Stimulated activated CD8-positive, alpha-beta memory T cell treated with anti-CD3 and anti-CD28 coated beads, Interleukin-15, amount 100 ng/mL, for 24 hours (primary cell): ENCODE measurements at places on chromosomes 12 and 14.

DNA sequence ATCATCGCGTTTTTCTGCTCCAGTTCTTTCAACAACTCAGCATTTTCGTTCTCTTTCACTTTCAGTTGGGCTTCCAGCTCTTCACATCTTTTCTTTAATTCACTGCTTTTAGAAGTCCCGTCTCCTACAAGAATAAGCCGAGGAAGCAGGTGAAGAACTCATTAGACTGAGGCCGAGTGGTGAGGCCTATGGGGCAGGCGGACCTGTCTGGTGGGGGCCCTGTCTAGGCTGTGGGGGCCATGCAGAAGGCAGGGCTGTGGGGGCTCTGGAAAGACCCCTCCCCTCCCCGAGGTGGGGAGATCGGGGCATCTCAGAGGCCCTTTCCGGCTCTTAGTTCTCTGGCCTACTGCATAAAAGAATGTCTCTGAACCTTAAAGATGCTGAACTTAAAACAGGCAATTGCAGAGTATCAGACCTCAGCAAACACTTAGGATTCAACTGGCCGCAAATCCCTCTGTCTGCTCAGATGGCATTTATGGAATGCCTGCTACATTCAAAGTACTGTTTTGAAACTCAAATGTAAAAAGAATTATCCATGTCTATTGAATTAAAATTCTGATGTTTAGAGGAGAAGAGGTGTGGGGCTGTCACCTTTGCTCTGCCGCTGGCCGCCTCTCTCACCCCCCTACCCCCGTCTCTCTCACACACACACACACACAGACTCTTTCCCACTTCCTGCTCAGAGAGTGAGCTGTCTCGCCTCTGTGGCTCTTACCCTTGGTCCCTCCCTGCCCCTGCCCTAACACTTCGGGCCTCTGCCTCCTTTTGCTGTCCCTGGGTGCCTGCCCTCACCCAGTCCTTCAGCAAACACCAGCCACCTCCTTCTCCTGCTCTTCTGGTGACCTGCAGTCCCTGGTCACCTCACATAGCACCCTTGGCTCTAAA lies 34.7 kb downstream of the CCDC92 start:
- DNase-seq: no peak

DNA sequence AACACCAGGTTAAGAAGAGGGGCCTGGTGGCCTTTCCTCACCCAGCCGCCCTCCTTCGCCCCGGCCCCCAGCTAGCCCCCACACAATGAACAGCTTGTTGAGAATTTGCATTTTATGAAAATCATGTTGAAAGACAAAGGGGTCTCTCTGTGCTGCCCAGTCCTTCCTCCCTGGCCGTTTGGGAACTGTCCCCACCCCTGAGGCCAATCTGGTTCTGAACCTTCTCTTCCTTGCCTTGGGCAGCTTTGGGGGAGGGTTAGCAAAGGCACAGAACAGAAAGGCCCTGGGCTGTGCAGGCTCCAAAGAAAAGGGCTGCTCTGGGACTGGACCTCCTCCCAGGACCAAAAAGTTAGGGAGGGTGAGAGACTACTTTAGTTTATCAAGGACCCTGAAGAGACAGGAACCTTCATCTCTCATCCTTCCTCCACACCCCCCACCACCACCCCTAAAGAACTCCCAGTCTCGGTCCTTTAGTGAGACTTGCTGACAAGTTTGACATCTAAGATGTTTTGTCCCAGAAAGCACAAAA lies 1.3 kb downstream of the TAMALIN start:
- DNase-seq: no peak

GRCh38 chr14:68952531-68953195 lies 26.4 kb downstream of the ACTN1 start:
- no peak for DNase-seq

DNA sequence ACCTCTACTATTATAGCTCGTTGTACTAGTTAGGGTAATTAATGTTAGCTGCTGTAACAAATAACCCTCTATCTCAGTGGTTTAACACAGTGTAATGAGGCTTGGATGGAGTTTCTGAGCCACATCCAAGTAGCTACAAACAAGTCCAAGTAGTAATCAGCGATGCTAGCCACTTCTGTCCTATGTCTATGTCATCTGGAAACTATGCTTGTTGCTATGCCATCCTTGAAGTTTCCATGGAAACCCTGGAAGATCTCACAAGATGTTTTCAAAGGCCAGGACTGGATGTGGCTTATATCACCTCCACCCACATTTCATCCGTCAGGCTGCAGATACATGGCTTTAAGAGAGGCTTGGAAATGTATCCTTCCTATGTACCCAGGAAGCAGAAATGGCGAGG lies 422.1 kb downstream of the AACS start:
- DNase-seq: no peak

GRCh38 chr12:107478881-107479280 lies 206.7 kb upstream of the PWP1 start:
- no peak for DNase-seq

- DNase-seq: no peak
Observed at GRCh38 chr12:124517260-124518050, 50.0 kb downstream of the NCOR2 start.

GRCh38 chr12:162467-163307 lies 51.3 kb downstream of the SLC6A12 start:
- no peak for DNase-seq

DNA sequence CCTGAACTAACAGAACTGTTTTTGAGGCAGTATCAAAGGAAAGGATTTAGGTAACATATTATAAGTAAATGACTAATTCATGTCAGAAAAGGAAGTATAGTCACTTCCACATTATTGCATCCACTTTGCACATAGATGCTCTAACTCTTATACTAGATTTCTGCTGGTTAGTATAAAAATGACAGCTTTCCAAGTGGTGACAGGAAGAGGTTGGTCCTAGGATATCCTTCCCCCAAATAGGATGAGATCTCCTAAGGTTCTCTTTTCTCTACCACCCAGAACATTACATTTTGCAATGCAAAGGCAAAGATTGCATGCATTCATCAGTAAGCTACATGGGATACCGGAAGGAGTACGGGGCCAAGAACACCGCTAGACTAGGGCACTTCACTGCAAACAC lies 15.2 kb downstream of the DAD1 start:
- no peak for DNase-seq

- DNase-seq: no peak
Observed at GRCh38 chr12:120394483-120395367, 25.8 kb upstream of the MSI1 start.

GRCh38 chr12:107468182-107468581 lies 217.4 kb upstream of the PWP1 start:
- no peak for DNase-seq

DNA sequence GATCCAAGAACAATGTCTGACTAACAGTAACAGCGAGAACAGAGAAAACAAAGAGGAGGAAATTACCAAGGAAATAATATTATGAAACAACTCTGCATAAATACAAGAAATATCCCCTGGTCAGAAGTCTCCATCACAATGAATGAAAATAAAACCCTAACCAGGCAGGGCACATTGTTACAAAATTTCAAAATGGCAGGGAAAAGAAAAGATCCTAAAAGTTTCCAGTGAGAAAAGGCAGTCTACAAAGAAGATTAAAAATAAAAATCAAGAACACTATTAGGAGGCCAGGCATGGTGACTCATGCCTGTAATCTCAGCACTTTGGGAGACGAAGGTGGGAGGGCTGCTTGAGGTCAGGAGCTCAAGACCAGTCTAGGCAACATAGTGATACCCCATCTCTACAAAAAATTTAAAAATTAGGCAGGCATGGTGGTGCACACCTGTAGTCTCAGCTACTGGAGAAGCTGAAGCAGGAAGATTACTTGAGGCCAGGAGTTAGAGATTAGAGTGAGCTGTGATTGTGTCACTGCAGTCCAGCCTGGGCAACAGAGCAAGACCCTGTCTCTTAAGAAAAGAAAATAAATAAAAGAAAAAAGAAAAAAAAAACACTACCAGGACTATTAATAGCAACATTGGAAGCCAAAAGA lies 47.8 kb downstream of the FERMT2 start:
- DNase-seq: no peak

- no peak for DNase-seq
Observed at GRCh38 chr12:34346372-34347034, 324.2 kb downstream of the ALG10 start.

DNA sequence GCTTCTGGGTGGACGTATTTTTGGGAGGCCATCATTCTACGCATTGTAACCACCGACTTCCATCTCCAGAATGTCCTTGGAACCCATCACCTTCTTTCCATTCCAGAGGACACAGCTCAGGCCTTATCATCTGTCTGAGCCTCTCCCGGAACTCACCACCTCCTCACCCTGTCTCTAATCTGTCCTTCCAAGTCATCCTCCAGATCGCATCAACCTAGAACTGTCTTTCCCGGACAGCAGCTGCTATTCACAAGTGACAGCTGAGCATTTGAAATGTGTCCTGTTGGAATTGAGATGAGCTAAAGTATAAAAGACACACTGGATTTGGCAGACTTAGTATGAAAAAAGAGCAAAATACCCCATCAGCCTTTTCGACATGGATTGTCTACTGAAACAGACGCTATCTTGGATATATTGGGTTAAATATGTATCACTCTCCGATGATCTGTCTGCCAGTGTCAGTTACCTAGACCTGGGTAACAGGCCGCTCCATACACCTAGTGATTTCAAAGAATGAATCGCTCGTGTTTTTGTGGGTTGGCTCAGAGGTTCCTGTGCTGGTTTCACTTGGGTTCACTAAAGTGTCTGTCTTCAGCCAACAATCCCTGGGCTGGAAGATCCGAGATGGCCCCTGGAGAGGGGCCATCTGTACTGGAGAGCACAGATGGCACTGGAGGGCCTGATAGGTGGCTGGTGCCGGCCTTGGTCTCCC lies 104.4 kb upstream of the RFLNA start:
- no peak for DNase-seq

DNA sequence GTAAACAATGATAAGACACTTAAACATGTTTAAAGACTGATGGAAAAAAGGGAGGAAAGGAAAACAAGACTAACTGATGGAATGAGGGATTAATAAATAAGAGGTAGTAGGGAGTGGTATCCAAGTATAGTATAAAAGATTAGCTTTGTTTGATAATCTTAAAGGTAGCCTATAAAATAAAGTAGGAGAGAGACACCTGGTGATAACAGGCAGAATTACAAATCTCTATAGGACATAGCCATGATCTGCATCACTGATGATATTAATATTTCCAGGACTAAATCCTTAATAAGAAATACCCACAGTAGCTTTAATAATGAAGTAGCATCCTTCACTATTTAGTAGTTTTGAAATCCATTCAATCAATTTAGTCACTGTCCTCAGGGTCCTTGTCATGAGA lies 30.4 kb downstream of the DLGAP5 start:
- DNase-seq: no peak

DNA sequence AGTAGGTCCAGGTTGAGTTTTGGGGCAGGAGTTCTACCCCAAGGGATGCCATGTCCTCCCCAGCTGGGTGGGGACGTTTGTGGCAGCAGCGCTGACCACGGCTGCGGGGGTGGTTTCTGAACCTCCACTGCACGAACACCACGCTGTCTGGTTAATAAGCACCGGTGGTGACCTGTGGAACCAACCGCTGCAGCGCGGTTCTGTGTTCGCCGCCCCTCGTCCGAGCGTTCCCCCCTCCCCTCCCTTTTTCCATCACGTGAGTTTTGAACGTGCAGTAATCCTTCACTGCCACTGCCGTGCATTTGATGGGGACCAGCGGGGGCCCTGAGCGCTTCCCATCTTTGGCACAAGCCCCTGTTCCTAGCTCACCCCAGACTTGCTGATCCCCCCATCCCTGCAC lies 6.4 kb upstream of the ADSS1 start:
- DNase-seq: no peak

DNA sequence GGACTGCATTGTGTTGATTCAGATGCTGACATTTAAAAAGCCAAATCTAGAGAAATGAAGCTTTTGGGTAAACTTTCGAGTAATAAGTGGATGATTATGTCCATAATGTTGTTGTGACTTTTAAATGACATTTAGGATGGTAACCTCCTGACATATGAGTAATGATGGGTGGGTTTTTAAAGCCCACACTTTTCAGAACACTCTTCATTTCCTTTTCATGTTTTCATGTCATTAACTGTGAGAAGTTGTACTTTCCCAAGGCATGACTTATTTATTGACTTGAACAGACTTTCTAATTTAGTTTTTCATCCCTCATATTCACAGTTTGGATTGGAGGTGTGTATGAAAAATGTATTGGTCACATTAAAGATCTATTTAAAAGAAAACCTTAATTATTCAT lies 35.5 kb downstream of the RGS6 start:
- DNase-seq: no peak

DNA sequence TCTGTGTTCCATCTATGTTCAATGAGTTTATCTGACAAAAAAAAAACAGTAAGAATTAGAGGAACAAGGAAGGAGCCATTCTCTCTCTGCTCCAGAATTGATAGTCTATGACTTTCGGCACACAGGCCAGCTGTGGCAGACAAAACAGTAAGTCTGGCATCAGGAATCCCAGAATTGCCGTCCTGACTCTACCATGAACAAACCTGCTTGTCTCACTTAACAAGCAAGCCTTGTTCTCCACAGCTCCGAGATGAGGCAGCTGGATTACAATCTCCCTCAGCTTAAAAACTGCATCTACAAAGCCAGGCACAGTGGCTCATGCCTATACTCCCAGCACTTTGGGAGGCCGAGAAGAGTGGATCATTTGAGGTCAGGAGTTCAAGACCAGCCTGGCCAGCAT lies 153.6 kb upstream of the TMCC3 start:
- DNase-seq: no peak

- DNase-seq: no peak
Observed at GRCh38 chr12:108890208-108890607, 10.3 kb downstream of the DAO start.

DNA sequence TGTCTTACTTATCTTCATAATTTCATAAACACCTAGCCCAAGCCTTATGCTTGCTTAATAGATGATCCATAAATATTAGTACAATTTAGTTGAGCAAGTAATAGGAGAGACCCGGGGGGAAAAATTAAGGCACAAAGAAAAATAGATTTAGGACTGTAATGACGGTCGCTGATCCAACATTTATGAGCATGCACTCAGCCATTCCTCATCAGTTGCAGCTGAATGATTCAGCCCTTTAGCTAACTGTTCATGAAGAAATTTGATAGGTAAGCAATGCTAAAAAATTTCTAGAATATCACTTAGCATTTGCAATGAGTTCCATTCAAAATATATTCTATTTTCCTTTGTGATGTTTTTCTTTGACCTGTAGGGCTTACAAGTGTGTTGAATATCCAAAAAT lies 163.2 kb downstream of the PTPRO start:
- DNase-seq: no peak

DNA sequence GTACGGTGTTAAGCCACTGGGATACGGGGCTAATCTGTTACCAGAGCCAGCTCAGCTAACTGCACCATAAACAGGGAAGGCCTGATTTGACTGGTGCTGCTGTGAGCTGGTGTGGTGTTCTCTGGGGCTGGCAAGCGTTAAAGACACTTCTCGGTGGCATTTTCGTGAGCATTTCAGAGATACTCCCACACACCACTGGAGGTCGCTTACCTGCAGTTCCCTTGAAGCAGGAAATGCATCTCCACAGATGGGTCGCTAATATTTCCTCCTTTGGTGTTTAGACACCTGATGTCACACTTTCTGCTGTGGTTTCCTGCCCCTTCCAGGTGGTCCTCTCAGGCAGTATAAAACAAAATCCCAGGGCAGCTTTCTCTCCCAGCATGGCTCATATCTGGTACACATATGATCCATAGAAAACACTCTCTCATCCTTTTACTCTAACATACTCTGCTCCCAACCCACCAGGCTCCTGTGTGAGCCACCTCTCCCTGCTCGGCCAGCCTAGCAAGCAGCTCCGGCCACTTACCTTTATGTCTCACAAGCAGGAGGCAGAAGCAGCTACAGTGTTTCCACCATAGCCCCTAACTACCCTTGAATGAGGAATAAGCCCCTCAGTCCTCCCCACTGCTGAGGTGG lies 129.9 kb upstream of the GRIN2B start:
- DNase-seq: no peak

GRCh38 chr12:103857164-103857563 lies 16.1 kb upstream of the NT5DC3 start:
- no peak for DNase-seq
